ENCODE measurements at places on chromosomes 2 and 18. TPM values are rescaled to one million over a fixed set of nuclear protein-coding genes. Genes with fewer than 3 reads are reported as not detected.

MPV17 gene
- 103 TPM for total RNA-seq

TANK gene
- 178 TPM for total RNA-seq

SPDYA gene
- not detected for total RNA-seq

RGPD3 gene
- 0.05 TPM for total RNA-seq

VWA3B gene
- total RNA-seq, result not detected

CBLN2 gene
- total RNA-seq, result 0.47 TPM

ACTR3 gene
- total RNA-seq, result 252 TPM

LDLRAD4 gene
- 2.2 TPM for total RNA-seq

CHPF gene
- 37.0 TPM for total RNA-seq
